ENCODE measurements at places on chromosomes 5 and 9.

DNA sequence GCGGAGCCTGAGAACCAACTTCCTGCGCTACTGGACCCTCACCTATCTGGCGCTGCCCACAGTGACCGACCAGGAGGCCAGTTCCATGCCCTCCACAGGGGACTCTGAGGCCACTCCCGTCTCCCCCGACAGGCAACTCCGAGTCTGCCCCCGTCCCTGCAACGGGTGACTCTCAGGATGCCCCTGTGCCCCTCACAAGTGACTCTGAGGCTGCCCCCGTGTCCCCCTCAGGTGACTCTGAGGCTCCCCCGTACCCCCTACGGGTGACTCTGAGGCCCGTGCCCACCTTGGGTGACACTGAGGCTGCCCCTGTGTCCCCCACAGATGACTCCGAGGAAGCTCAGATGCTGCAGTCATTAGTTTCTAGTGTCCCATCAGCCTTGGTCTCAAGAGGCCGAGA, 25.1 kb downstream of the CEL start:
- DNase-seq = no peak

GRCh38 chr5:157187046-157187754, 6.6 kb downstream of the ITK start:
- DNase-seq = no peak

DNA sequence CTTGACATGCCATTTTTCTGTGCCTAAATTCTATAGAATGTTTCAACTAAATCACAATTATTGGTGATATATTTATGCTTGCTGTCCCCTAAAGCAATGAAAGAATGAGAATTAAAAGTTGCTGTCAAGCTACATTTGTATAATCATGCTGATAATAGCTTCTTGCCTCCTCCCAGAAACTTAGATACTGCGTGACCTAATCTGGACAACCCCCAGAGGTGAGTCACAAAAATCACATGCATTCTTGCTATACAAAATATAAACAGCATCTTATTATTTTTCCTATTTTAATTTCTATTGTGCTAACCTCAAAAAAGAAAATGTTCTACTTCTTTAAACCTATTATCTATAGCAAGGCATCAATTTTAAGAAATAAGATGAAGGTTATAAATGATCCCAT, 995.8 kb upstream of the ACO1 start:
- DNase-seq = no peak

DNA sequence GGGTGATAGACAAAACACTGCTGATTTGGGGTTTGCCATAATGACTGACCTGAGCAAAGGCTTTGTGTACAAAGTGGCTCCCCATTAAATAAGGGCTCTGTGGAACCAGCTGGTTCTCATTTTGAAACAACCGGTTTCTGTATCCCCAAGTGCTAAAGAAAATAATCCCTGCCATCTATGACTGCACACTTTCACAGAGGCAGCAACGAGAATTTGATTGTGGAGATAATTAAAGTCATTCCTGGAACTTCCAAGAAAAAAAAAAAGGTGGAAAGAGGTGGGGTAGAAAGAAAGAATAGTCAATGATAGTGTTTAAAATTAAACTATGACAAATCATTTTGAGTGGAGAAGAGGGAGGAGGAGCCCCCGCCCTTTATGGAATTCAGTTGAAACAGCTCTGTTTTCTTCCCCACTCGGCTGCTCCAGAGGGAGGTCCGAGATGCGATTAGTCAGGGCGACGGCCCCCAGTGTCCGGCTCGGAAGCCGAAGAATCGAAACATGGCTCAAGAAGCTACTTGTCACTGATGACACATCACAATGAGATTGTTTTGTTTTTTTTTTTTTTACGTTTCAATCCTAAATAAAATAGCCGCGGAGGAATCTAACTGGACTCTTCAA, 38.4 kb downstream of the EBF1 start:
- DNase-seq = peak; percentile 43

GRCh38 chr9:117783828-117784227, 79.6 kb downstream of the TLR4 start:
- DNase-seq = peak; percentile 57

Data from kidney tubule cell (primary cell).